Central memory CD4-positive, alpha-beta T cell (primary cell): ENCODE measurements at places on chromosomes 7 and 10.
A peak's percentile ranks its signal among the peaks of the same experiment; 100 is the strongest.

DNA sequence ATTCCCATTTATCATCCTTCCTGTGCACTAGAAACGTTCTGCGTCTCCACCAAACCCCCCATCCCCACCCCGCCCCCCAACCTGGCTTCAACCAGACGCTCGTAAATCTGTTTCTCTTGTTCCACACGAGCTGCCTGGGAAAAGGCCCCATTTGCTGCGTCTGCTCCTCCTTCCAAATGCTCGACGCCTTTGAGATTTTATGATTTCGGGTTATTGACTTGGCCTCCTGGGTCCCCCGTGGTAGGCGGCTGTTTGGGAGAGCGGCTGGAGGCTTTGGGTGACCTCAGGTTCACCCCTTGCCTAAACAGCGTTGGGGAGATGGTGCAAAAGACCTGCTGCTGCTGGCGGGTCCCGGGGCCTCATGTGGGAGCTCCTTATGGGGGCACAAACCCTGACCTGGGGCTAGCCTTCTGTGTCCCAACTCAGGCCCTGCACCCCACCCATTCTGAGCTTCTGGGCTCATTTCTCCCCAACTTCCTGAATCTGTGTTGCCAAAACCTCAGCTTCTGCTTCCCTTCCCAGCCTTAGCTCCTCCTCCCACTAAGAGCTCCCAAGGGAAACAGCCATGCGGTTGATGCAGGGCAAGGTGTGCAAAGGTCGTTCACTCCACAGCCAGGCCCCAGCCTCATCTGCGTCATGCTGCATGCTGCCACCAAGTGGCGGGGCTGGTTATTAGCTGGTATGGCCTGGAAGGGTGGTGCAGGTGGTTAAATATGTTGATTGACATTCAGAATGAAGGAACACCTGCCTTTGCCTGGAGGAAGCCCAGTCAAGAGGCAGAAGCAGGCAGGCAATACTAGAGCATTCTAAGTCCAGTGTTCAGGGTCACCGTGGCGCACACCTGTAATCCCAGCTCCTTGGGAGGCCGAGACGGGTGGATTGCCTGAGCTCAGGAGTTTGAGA is 49.1 kb upstream of the ELN start:
- DNase-seq, result no peak

GRCh38 chr7:2326951-2327350 is 12.7 kb upstream of the SNX8 start:
- no peak for DNase-seq

GRCh38 chr7:116172353-116172752 is 38.0 kb upstream of the TES start:
- no peak for DNase-seq

GRCh38 chr10:114389426-114389825 is 14.9 kb downstream of the AFAP1L2 start:
- DNase-seq, result no peak

DNA sequence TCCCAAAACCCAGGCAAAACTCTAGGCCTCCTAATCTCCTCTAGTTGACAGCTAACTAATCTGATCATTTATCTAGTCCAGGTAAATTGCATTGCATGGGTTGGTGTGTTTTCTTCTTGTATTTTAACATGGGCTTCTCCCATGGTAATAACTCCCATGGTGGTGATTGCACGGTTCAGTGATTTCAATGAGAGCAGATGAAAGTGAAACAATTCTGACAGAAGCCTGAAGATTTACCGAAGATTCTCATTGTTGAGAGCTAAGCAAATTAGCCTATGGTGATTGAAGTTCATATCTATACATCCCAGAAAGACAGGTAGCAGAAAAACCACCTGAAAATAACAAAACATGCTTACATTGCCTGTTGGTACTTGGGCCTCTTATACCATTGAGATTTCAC is 26.6 kb upstream of the LIPN start:
- DNase-seq, result no peak

DNA sequence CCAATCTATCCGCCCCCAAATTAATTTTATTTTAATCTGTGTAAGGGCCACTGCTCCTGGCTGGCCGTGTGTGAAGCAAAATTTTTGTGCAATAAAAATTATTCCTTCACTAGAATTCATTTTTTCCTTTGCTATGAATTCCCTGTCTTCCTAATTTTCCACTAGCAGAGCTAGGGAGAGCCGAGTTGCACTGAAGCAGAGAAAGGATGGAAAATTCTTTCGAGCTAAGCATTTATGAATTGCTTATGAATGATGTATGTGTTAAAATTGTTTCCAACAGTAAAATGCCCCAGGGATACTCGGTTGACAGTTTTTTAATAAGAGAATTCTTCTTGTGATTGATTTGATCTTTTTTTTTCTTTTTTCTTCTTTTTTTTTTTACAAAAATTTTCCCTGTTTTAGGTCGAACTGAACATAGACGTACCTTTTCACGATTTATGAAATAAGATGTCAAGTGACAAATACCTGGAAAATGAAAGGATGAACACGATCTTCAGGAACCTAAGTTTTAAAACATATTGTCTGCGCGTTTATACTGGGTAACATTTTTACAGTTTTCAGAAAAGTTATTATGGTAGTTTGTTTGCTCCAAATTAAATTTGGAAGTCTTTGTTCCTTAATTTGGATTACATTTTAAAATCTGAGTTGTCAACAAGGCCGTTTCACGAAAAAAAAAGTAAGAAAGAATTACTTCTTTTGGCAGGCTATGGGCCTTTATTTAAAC is 288.8 kb upstream of the NFE2L3 start:
- DNase-seq, result no peak

GRCh38 chr10:101856626-101857025 is 13.0 kb upstream of the KCNIP2 start:
- DNase-seq, result no peak

- DNase-seq, result no peak
These were observed 108.0 kb downstream of the CREB5 start for GRCh38 chr7:28520074-28521015.

DNA sequence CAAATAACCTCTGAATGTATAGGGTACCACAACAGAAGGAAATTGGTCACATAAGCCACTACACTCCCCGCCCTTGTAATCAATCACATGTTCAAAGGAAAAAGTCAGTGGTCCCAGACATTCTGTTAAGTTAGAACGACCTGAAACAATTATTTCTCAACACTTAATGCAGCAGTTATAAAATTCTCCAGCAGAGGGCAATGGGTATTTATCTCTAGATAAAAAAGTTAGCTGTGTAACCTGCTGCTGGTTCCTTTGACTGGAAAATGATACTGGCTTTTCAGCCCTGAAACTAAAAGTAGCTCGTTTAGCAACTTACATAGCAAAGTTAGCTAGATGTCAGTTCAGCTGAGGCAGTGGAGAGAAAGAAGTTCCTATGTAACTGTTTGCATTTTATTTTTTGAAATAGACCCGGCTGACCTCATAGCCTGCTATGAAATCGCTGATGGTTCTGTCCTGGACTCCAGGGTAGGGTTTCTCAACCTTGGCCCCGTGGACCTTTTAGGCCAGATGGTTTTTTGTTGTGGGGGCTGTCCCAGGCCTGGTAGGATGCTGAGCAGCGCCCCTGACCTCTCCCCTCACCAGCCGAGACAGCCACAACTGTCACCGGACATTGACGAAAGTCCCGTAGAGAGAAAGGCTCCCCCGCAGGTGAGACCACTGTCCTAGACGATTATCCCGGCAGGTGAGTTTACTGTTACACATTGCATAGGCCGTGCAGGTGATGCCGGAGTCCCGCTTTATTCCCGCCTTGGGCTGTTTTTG is 40.2 kb upstream of the PROSER2 start:
- peak; percentile 9 for DNase-seq

- DNase-seq, result no peak
These were observed 30.0 kb downstream of the MTERF1 start for GRCh38 chr7:91850455-91850854.

- DNase-seq, result no peak
These were observed 252.5 kb downstream of the PTEN start for GRCh38 chr10:88115968-88116367.

GRCh38 chr10:73998929-73999691 is 1.2 kb downstream of the VCL start:
- DNase-seq, result no peak

GRCh38 chr10:129605266-129605985 is 138.4 kb downstream of the MGMT start:
- no peak for DNase-seq

DNA sequence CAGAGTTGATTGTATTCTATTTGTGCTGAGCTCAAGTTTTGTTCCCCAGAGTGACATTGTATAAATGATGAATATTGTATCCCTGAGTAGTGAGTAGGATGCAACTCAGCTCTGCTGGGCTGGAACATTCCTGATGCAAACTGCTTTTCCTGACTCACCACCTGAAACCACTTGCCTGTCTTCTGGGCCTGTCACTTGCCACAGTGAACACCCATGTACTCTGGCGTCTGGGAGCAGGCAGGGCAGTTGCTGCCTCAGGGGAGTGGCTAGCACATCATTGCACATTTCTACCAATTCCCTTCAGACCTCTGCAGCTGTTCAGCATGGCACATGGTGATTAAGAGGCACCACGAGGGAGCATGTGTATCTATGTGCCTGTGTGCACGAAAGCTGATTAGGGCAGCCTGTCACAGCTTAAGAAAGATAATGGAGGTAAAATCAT is 157.3 kb downstream of the SND1 start:
- no peak for DNase-seq

DNA sequence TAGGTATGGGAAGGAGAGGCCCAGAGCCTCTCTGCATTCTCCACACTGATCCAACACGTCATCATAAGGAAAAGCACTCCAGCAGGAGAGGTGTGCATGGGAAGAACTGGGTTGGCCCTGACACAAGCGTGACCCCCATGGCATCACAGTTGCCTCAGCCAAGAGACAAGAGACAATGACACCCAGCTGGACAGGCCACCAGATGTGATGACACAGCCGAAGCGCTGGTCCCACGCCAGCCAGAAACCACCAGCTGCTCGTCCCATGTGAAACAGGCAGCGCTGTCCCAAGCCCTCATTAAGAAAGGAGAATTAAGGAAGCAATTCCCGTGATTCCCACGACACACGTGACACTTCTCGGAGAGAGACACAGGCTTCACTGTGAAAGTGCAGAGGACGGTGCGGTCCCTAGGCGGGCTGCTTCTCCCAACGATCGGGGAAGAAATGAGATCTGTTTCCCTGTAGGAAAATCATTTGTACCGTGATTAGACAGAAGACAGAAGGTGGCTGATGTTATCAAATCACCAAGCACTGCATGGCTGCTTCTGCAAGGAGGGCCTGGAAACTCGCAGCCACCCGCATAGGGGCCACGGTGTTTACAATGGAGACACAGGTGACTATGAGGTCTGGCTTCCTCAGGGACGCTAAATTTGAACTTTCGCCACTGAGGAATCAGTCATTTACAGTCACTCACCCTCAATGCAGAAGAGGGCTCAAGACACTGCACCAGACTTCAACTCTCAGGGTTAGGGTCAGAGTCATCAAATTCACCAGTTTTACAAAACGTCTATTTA is 74.5 kb downstream of the DIP2C start:
- DNase-seq, result no peak

DNA sequence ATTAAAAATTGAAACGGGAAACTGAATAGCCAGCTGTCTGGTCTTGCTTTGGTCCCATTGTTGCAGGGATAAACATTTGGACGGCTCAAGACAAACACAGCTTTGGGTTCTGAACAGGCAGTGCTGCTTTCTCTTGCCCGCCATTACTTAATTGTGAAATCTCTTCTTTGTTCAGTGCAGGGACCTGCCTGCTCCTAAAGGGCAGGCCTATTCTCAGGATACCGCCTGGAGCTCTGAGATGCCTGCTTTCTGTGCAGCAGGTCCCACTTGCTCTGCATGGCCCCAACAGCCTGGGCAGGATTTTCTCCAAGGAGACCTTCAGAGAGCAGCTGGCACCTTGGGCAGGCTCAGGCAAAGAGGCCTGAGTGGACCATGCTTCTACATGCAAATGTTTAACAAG is 237.6 kb downstream of the KCNMA1 start:
- DNase-seq, result no peak

GRCh38 chr7:1297017-1297960 is 64.6 kb downstream of the UNCX start:
- no peak for DNase-seq

- DNase-seq, result no peak
These were observed 48.3 kb downstream of the MRPL32 start for GRCh38 chr7:42980514-42980913.

DNA sequence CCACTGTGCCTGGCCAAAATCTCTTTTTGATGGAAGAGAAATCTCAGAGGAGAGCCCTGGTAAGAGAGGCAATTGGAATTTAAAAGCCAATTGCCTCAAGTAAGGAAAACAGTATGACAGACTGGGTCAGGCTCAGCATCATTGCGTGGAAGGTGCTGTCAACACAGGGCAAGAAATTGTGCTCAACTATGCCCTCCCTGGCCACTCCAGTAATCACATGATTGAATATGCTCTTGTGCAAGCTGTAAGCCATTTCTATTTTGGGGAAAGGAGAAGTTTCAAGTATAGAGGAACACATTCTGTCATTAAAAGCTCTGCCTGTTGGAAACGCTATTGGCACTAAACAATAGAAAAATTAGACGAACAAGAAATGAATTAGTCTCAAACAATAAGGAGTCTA is 1127.7 kb downstream of the REEP3 start:
- no peak for DNase-seq

DNA sequence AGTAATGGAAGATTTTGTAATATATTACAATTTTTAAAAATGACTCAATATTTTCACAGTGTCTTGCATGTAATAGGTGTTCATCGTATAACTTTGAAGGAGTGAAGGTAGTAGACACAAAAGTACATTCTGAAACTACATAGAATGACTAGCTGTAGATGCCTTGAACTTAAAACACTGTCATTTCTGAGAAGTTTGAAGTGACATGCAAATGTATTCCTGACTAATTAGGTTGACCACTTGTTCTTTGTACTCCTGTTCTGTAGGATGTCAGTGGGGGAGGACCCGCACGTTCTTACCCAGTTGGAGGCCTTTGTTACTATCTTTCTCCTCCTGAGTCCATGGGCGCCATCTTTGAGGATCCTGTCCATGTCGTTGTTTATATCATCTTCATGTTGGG is 31.2 kb downstream of the SEC61A2 start:
- DNase-seq, result no peak
